ENCODE measurements at places on chromosomes 2 and 18.
A peak's percentile ranks its signal among the peaks of the same experiment; 100 is the strongest.

DNA sequence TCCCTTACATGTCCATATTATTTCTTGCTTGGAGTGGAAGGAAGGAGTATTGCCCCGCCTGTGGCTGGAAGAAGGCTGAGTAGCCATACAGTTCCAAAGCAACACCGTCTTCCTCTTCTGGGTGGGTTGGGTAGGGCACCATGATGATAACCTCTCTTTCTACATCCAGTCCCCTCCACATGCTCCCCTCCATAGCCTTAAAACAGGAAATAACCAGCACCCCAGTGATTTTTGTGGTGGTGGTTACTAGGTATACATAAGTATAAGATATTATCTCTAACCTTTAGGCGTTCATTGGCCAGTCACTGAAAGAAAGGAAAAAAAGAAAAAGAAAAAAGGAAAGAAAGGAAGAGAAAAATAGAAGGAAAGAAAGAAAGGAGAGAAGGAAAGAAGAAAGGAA is 63.1 kb downstream of the CXCR4 start:
- DNase-seq, result no peak

- no peak for DNase-seq
These were observed 869.4 kb upstream of the VRK2 start for GRCh38 chr2:57177176-57177575.

DNA sequence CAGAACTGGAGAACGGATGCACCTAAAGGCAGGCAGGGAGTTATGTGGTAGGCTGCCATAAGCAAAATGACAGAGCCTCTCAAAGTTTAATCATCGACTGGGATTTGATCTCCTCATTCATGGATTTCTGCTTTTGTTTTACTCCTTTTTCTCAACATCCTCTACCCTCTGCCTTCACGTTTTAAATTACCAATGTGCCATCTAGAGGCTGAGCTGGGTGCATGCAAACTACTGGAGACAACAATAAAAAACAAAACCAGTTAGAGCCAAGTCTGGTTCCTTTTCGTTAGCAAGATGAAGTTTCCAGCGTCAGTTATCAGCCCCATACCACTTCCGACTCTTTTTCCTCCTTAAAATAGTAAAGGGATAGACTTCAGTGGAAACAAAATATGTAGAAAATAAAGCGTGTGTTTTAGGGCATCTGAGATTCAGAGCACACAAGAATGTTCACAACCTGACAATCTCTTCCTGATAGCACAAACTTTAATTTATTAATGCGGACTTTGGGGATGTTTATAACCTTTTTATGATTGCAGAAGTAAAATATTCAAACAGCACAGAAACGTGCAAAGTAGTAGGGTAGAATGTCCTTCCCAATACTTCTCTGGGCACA is 117.0 kb downstream of the LAMA1 start:
- DNase-seq, result no peak

DNA sequence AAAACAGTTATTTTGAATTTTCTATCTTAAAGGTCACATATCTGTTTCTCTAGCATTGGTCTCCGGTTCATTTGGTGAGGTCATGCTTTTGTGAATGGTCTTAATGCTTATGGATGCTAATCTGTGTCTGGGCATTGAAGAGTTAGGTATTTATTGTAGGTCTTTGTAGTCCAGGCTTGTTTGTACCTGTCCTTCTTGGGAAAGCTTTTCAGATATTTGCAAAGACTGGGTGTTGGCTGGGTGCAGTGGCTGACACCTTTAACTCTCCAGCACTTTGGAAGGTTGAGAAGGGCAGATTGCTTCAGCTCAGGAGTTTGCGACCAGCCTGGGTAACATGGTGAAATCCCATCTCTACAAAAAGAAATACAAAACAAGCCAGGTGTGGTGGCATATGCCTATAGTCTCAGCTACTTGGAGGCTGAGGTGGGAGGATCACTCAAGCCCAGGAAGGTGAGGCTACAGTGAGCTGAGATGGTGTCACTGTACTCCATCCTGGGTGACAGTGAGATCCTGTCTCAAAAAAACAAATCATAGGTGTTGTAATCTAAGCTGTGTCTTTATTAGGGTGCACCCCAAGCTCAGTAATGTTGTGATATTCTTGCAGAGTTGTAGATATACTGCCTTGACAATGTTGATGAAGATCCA is 82.3 kb downstream of the FAM117B start:
- no peak for DNase-seq

- no peak for DNase-seq
These were observed 181.2 kb upstream of the REV1 start for GRCh38 chr2:99670768-99671734.

DNA sequence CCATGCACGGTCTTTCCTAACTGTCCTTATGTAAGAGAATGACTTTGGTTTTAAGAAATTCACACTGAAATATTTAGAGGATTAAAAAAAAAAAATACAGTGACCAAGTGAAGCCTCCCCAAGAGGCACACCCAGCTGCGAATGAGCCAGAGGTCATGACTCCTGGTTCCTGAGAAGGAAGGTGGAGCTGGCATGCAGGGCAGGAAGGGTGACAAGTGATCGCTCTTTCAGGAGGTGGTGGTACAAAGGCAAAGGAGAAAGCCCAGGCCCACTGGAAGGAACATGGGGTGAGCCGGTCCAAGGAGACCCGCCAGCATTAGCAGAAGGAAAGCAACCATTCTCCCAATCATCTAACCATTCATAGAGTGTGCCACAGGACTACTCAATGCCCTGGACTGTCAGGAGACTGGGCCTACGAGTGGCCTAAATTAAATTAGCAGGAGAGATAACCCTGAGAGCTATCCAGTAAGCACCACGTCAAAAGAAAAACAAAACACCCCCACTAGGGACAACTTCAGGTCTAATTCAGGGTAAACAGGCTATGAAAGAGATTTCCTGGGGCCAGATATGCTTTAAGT is 7.8 kb downstream of the INO80C start:
- no peak for DNase-seq

DNA sequence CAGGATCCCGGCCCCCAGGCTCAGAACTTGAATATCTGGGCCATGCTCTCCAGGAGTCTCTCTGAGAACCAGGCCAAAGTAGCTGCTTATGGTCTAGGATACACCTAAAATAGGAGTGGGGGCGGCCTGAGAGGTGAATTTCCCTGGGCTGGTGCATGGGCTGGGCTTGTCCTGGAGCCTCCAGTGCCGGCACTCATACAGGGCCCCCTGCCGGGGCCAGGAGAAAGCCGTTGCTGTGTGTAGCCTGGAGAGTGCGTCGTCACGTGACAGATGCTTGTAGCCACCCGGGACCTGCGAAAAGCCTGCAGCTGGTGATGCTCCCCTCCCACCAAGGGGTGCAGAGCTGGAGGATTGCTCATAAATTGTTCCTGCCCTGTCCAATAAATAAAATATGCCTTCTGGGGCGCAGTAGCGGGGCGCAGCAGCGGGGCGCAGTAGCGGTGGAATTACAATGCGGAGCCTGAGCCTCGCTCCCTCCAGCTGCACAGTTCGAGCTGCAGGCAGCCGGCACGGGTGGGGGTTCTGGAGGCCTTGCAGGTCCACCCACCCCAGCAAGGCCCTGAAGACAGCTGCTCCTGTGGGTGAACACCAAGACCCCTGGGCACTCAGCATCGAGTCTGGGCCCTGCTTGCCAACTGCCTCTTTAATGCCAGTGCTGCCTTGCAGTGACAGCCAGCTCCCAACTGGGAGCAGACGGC is 289.9 kb downstream of the NDUFA10 start:
- no peak for DNase-seq

DNA sequence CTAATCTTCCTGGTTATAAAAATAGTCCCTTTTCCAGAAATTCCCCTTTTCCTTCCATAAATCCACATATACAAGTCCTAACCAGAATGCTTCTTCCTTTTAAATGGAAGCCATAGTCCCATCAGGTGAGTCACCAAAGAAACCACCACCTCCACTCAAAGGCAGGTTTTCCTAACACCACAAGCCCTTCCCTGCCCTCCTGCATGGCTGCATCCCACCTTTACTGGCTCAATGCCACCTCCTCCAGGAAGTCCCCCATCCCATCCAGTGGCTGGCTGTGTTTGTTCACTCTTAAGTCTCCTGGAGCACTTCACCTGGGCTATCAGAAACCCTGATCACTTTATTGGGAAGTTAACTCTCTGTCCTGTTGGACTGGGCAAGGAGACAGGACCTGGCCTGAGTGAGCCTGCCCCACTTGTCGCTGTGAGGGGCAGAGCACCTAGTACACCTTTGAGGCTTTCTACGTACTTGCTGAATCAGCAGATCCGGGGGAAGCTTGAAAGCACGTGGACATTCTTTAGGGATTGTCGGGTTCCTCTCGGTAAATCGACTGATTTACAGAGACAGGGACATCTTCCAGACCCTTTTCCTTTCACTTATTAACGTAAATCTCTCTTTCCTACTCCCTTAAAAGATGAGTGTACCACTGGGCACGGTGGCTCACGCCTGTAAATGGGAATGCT is 71.0 kb downstream of the NGEF start:
- DNase-seq, result no peak

- DNase-seq, result no peak
These were observed 21.0 kb downstream of the CCT7 start for GRCh38 chr2:73255007-73255644.

DNA sequence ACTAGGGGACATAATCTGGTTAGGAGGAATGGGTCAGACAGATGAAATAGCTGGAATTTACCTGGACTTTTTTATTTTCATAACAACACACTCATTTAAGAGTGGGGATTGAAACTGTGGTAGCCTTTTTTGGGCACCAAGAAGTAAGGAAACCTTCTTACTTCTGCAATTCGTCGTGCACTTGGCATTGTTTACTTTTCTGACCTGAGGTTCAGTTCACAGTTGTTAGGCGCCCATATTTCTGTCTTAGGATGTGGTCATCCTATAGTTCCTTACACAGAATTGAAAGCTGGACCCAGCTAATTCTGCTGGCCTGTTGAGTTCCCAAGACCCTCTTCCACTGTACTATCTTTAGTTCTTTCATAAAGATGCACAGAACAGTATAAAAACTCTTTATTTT is 72.9 kb downstream of the TMX3 start:
- DNase-seq, result no peak

DNA sequence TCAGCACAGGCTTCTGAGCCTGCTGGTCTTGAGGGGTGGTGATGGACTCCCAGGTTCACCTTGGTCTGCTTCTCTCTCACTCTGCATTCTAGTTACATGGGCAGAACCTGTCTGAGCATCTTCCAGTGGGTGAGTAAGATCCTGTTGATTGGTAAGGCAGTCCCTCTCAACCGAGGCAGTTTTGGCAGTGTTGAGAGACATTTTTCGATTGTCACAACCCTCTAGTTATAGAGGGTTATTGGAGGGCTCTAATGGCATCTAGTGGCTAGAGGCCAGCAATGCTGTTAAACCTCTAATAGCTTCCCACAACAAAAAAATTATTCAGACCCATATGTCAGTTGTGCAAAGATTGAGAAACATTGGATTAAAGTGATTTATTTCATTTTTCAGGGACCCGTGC is 9.3 kb upstream of the MGAT5 start:
- no peak for DNase-seq

- no peak for DNase-seq
These were observed 165.2 kb downstream of the TRIB2 start for GRCh38 chr2:12881952-12882351.

DNA sequence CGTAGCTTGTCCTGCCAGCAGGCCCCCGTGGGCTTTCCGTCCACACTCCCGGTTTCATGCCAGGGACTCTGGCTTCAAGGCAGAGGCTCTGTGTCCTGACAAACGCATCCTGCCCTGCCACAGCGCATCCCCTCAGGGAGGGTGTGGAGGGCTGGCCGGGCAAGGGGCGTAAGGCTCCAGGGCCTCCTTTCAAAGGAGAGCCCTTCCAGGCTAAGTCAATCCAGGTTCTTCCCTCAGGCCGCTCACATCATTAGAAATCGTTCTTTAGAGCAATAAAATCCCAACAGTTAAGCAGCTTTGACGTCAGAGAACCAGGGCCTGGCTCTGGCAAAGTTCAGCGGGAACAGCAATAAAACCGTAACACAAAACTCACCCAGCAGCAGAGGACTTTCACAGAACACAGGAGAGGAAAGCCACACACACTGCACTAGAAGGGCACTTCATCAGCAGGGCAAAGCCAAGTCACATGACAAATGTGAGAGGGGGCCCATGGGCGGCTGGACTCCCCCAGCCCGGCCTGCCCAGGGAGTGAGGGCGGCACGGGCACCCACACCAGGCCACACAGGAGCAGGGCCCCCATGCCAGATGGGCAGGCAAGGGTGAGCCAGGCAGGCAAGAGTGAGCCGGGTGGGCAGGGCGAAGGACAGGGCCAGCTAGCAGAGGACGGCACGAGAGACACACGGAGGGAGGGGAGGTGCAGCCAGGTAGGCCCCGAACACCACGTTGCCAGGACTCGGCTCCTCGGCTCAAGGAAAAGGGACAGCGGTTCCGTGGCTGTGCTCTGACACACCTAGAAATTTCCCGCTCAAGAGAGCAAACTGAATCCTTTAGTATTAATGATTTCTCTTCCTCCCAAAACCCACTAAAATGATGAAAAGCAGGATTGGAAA is 52.0 kb downstream of the HDAC4 start:
- no peak for DNase-seq

- peak; percentile 33 for DNase-seq
These were observed at the start of gene MSL3B for GRCh38 chr2:233867993-233868532. TSS of gene MSL3B (minus strand) at chr2:233868386.

GRCh38 chr2:80476535-80477117 is 172.1 kb upstream of the LRRTM1 start:
- DNase-seq, result no peak

DNA sequence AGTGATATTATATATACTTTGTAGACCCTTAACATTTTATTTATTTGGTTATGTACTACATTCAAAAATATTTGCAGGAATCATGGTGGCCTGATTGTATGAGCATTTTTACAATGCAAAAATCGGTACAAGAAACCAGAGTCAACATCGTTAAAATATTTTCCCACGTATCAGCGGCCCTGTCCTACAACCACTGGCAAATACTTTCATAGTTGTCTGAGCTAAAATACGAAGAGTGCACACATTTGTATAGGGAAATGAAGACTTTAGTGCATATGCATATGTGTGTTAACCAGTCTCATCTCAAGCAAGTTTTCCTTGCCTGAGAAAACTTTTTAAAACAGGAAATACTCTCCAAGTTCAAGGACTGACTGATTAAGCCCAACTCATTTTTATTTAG is 35.9 kb downstream of the CCDC102B start:
- no peak for DNase-seq

DNA sequence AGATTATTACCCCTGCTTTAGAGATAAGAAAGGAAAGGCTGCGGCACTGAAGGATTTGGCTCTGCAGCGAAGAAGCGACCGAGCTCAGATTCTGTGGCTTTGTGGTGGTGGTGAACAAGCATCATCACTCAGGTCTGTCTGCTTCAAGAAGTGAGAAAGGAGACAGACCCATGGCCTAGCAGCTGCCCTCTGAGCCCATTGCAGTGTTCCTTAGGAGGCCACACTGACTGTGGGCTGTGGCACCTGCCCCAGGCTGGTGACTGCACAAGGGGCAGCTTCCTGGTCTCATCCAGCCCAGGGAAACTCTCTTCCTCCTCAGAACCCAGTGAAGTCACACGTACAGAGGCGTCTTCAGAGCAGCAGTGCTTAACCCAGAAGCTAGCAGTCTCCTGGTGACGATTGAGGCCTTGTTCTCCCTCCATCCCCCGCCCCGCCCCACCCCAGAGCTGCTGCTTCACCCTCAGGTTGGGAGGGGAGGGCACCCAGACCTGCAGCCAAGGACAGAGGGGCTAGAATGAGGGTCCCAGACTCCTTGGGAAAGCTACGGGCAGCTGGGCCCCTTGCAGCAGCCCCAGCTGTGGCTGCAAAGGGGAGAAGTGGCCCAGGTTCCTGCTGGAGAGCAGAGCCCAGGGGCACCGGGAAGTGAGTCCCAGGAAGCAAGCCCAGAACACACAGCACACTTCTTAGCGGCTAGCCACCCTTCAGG is 22.2 kb downstream of the BIN1 start:
- no peak for DNase-seq

- no peak for DNase-seq
These were observed 9.3 kb downstream of the OTX1 start for GRCh38 chr2:63059793-63060471.

All from activated gamma-delta T cell treated with anti-CD3 and anti-CD28 coated beads, Interleukin-2, amount 50 U/mL, for 16 hours (primary cell).